ENCODE measurements at places on chromosomes 1 and 21.

DNA sequence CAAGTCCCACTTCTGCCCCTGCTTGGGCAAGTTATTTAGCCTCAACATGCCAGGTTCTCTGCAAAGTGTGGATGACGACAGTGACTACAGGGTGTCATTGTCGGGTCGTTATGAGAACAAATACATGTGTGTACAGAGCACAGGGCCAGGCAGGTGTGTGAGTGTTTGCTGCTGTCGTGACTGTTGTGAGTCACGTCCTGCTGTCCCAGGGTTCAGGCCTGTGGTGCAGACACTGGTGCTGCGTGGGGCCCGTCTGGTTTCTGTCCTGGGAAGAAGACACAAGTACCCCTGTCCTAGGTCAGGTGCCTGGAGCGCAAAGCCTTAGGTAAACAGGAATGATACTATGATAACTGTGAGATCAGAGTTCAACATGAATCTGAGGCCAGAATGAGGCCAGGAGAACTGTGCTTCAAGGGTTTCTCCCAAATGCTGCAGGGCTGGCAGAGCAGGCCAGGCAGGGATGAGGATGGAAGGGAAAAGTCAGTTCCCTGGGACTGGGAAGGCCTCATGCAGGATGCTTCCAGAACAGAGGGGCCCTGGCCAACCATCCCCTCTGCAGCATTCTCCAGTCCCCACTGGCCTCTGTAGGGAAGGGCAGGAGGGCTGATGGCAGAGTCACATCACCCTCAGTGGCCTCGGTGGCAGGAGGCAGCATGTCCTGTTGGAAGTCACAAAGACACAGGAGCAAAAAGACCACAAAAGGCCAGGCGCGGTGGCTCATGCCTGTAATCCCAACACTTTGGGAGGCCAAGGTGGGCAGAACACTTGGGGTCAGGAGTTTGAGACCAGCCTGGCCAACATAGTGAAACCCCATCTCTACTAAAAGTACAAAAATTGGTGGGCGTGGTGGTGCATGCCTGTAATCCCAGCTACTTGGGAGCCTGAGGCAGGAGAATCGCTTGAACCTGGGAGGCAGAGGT, 15.7 kb downstream of the GPR157 start:
- no peak for DNase-seq

GRCh38 chr1:197619008-197619640, 156.2 kb downstream of the DENND1B start:
- DNase-seq = no peak

GRCh38 chr1:22533244-22533895, 29.9 kb upstream of the EPHA8 start:
- DNase-seq = no peak

- DNase-seq = no peak
These were observed 18.2 kb upstream of the RNF223 start for GRCh38 chr1:1092149-1092855.

DNA sequence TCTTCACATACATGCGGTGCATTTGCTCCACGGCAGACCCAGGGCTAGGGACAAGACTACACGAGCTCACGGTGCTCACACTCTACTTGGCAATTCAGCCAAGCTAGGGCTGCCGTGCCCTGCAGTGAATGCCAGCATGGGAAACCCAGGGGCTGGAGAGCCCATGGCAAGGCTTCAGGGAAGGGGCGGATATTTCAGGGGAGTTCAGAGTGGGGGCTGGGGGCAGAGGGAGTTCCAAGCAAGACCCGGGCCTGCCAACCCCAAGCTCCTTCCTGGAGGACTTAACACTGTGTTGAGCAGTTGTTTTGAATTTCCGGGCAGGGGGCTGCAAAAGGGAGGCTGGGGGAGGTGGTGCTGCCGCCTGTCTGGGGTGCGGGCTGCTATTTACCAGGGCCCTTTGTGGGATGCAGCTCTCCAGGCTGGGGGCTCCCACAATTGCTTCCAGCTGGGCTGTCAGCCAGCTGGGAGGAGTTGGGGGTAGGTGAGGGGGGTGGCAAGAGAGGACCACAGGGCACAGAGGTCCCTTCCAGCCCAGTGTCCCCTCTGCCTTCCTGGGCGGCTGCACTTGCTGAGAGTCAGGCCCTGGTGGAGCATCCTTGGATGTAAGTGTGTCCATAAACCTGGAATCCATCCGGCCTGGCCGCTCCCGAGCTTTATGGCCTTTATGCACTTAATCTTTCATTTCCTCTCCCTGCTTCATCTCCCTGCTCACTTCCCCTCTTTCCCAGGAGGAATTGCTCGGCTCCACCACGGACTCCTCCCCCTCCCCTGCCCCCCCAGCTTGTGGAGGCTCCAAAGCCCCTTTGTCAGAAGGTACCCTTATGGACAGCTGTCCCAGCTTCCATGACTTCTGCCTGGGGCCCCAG, 55.8 kb upstream of the SSBP3 start:
- DNase-seq = no peak

- no peak for DNase-seq
These were observed 74.5 kb upstream of the USP24 start for GRCh38 chr1:55289614-55290013.

GRCh38 chr21:44618909-44619308, 7.0 kb downstream of the KRTAP10-8 start:
- DNase-seq = no peak

- no peak for DNase-seq
These were observed 195.1 kb downstream of the CRB1 start for GRCh38 chr1:197463142-197463541.

DNA sequence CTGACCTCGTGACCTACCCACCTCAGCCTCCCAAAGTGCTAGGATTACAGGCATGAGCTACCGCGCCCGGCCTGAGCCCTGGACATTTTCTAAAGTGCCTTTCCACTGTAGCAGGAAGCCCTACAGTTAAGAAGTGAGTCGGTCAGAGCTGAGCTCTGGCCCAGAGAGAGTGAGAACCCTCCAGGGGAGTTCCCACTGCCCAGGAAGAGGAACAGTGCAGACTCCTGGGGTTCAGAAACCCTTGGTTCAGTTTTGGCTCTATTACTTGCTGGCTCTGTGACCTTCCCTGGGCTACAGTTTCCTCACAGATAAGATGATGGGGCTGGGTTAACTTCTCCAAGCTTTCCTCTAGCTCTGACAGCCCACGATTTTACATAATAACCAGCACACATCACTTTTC, 20.9 kb downstream of the SLC9A1 start:
- DNase-seq = no peak

- no peak for DNase-seq
These were observed 29.1 kb upstream of the IVNS1ABP start for GRCh38 chr1:185345913-185346720.
